GDM1 (cell line): ENCODE measurements at places on chromosomes 16 and 17.
A peak's percentile ranks its signal among the peaks of the same experiment; 100 is the strongest.

DNA sequence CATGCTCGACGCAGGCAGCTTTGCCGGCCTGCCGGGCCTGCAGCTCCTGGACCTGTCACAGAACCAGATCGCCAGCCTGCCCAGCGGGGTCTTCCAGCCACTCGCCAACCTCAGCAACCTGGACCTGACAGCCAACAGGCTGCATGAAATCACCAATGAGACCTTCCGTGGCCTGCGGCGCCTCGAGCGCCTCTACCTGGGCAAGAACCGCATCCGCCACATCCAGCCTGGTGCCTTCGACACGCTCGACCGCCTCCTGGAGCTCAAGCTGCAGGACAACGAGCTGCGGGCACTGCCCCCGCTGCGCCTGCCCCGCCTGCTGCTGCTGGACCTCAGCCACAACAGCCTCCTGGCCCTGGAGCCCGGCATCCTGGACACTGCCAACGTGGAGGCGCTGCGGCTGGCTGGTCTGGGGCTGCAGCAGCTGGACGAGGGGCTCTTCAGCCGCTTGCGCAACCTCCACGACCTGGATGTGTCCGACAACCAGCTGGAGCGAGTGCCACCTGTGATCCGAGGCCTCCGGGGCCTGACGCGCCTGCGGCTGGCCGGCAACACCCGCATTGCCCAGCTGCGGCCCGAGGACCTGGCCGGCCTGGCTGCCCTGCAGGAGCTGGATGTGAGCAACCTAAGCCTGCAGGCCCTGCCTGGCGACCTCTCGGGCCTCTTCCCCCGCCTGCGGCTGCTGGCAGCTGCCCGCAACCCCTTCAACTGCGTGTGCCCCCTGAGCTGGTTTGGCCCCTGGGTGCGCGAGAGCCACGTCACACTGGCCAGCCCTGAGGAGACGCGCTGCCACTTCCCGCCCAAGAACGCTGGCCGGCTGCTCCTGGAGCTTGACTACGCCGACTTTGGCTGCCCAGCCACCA, 9.7 kb downstream of the VASN start:
- DNase-seq, result no peak

- DNase-seq, result no peak
Measured at GRCh38 chr17:57597531-57598453, 147.3 kb downstream of the CCDC182 start.

GRCh38 chr17:50682938-50683337, 24.8 kb downstream of the ANKRD40 start:
- DNase-seq, result no peak

- no peak for DNase-seq
Measured at GRCh38 chr16:49978569-49979326, 46.3 kb upstream of the CNEP1R1 start.

GRCh38 chr17:40485851-40486521, 15.4 kb downstream of the TNS4 start:
- no peak for DNase-seq

GRCh38 chr16:12794486-12795387, 8.9 kb downstream of the CPPED1 start:
- no peak for DNase-seq

- no peak for DNase-seq
Measured at GRCh38 chr16:21652453-21652852, at the start of gene IGSF6. IGSF6 (minus strand) TSS chr16:21652608; CDS start chr16:21652598, 10 bp downstream.

DNA sequence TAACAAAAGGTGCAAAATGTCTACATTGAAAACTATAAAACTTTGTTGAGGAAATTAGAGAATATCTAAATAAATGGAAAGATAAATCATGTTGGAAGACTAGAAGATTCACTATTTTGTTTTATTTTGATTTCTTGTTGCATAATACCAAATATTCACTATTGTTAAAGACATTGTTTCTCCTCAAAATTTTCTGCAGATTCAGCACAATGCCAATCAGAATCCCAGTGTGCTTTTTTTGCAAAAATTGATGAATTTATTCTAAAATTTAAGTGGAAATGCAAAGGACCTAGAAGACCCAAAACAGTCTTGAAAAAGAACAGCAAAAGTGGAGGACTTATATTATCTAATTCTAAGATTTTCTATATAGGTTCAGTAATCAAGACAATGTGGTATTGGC, 40.4 kb downstream of the TTLL6 start:
- no peak for DNase-seq

GRCh38 chr17:21375757-21376080, 438 bp upstream of the KCNJ12 start:
- DNase-seq, result no peak

DNA sequence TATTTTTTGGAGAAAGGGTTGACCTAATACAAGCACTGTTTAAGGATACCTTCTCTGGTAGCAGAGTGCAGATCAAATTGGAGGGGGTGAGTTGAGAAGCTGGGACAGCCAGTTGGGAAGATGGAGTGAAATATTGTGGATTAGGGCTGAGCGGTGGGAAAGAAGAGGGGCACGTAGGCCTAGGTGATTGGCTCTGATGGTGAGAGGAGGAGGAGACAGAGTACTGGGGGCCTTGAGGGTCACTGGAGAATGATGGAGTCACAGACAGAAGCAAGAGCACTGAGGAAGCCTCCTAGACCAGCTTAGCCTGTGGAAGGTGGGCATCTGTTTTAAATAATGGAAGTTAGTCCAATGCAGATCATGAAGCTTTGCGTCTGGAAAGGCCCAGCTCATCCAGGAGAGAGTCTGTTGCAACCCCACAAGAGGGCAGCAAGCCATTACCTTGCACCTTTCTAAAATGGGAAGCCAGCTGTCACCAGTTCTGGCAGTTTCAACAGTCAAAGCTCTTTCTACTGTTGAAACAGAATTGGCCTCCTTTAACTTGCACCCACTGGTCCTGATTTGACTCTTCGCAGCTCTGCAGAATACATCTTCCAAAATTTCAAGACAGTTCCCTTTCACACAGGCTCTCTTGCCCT, 11.8 kb downstream of the SLC9A5 start:
- peak; percentile 1 for DNase-seq

- no peak for DNase-seq
Measured at GRCh38 chr17:79171188-79171587, 96.6 kb downstream of the ENGASE start.

- DNase-seq, result no peak
Measured at GRCh38 chr17:77831474-77832179, 126.9 kb upstream of the TNRC6C start.

DNA sequence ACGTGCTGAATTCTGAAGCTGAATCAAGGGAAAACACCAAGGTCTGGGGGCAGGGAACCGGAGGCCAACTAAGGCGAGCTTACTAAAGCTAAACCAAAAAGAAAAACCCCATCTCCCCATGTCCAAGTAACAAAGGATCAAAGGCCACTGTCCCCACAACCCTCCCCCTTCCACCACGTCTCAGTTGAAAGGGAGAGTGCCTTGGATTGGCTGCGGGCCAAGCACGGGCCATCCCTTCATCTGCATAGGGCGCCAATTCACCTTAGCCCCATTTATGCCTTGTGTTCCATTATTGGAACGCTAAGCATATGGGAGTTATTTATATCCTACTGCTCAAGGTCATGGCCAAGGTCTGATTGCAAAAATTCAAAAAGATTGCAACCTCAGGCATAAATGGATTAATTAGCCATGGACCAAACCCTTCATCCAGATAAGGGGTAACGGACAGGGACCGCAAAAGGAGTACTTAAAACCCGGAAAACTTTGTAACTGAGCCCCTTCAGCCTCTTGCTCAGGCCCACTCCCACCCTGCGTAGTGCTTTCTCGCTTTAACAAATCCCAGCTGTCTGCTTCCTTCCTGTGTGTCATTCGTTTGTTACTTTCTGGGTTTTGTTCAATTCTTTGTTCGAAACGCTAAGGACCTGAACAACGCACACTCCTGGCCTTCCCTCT, 740 bp upstream of the ATP6V0D1 start:
- DNase-seq, result no peak
